Stomach (tissue), 19 donors: ENCODE measurements at places on chromosomes 13 and 19. TPM values are rescaled to one million over a fixed set of nuclear protein-coding genes. Genes with fewer than 3 reads are reported as not detected.

URAD gene
- not detected for polyA plus RNA-seq

RASIP1 gene
- polyA plus RNA-seq: 29.3 TPM

DNA sequence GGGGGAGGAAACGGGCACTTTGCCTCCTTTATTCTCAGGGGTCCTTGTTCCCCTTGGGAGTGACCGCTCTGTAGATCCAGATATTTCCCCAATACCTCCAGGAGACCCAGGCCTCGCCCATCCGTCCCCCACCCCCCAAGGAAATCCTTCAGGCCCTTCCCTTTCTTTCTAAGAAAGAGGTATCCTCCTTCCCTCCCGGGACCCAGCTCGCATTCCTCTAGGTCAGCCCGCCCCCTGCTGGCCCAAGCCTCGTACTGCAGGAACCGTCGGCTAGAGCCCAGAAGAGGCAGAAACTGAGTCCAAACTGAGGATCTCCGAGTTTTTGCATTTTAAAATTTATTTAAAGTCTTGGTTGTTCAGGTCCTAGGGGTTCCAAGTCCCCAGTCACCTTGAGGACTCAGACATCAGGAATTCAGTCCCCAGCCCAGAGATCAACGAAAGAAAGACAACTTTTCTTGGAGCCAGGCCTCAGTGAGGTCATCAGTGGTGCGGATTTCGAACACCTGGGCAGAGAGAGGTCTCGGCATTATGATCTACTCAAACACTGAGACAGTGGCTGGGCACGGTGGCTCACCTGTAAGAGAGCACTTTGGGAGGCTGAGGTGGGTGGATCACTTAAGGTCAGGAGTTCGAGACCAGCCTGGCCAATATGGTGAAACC, 7.5 kb upstream of the LRFN1 start:
- no peak overlapping the region for H3K27ac ChIP-seq
- no peak overlapping the region for H3K4me3 ChIP-seq
- no peaks in the 10 kb centered on the region for H3K4me1 ChIP-seq

CLEC17A gene
- 0.18 TPM for polyA plus RNA-seq

- H3K4me1 ChIP-seq: no peaks in the 10 kb centered on the region
- DNase-seq: no peak
- H3K4me3 ChIP-seq: no peak overlapping the region
- no peaks in the 10 kb centered on the region for H3K27me3 ChIP-seq
- H3K36me3 ChIP-seq: no peaks in the 10 kb centered on the region
- no peak overlapping the region for H3K27ac ChIP-seq
These were observed 94.1 kb downstream of the HSPH1 start for GRCh38 chr13:31067416-31068118.

AKT1S1 gene
- 41.0 TPM for polyA plus RNA-seq

DNA sequence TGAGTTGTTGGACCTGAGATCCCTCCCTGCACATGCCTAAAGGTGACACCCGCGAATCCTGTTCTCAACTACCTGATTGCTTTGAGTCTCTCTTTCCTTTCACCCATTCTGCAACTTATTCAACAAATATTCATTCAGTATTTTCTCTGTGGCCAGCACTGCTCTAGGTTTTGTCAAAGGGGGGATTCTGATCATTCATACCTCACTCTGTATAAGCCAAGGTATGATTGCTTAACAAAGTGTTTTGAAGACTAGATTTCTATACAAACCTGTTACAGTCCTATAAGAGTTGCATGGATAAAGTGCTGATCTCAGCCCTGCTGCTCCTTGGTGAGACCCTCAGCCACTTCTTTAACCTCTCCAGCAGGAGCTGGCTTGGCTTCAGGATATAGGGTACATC, 409.7 kb downstream of the KCNRG start:
- H3K4me3 ChIP-seq: no peak overlapping the region
- no peak for DNase-seq
- no peak overlapping the region for H3K27ac ChIP-seq
- no peaks in the 10 kb centered on the region for H3K36me3 ChIP-seq

- H3K4me3 ChIP-seq: no peak overlapping the region
- H3K36me3 ChIP-seq: no peaks in the 10 kb centered on the region
- peaks cover 11% of the 10 kb centered on the region for H3K4me1 ChIP-seq
- H3K27ac ChIP-seq: no peak overlapping the region
These were observed 328.1 kb downstream of the MYO16 start for GRCh38 chr13:108957369-108958012.

SLC1A6 gene
- polyA plus RNA-seq: not detected

FGF9 gene
- 0.20 TPM for polyA plus RNA-seq

BAX gene
- 77.6 TPM for polyA plus RNA-seq

DNA sequence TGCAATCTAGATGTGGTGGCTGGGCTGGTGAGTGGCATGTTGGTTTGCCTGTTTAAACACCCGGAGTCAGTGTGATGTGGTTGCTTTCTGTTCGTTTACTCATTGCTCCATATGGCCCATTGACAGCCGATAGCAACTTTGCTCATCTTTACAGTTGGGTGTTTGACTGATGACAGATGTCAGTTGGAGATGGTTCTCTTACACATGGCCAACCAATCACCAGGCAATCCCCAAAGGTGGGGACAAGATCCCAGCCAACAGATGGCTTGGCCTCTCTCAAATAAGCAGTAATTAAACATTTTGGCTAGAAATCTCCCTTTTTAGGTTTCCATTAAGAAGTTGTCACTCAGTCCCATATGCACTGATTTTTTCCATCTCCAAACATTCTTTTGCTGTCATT, 497.1 kb upstream of the ARGLU1 start:
- no peak for DNase-seq
- H3K27me3 ChIP-seq: no peaks in the 10 kb centered on the region
- no peaks in the 10 kb centered on the region for H3K36me3 ChIP-seq
- H3K4me1 ChIP-seq: no peaks in the 10 kb centered on the region

DNA sequence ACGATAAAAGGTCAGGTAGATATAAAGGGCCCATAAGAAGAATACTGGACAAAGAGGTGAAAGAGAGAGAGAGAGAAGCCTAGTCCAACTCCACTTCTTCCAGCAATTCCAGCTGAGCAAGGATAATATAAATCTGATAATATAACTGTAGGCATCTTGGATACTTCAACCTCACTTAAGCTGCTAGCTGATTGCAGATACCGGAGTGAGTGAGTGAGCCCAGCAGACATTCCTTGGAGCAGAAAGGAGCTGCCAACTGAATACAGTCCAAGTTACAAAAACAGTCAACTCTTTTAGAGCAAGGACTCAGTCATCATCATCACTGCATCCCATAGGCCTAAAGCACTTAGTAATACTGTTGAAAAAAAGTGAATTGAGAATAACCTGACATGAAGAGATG, 387.6 kb downstream of the SLITRK6 start:
- no peaks in the 10 kb centered on the region for H3K4me1 ChIP-seq
- H3K27me3 ChIP-seq: no peaks in the 10 kb centered on the region
- no peak for DNase-seq
- H3K4me3 ChIP-seq: no peak overlapping the region
- H3K27ac ChIP-seq: no peak overlapping the region

GRCh38 chr13:76148926-76149325, 512.8 kb downstream of the LMO7 start:
- H3K36me3 ChIP-seq: no peaks in the 10 kb centered on the region
- H3K27me3 ChIP-seq: no peaks in the 10 kb centered on the region
- DNase-seq: no peak
- H3K4me1 ChIP-seq: no peaks in the 10 kb centered on the region
- H3K27ac ChIP-seq: no peak overlapping the region
- H3K4me3 ChIP-seq: no peak overlapping the region

GRCh38 chr13:112509190-112509589, 78.8 kb downstream of the TUBGCP3 start:
- no peak overlapping the region for H3K4me3 ChIP-seq
- H3K4me1 ChIP-seq: no peaks in the 10 kb centered on the region
- peak; percentile 18 for DNase-seq
- H3K27ac ChIP-seq: no peak overlapping the region

IZUMO2 gene
- polyA plus RNA-seq: not detected

C19orf85 gene
- 0.23 TPM for polyA plus RNA-seq
